ENCODE measurements at places on chromosomes 13 and 19.

GRCh38 chr19:56310462-56310861 is 4.2 kb downstream of the ZSCAN5A start:
- DNase-seq: no peak

DNA sequence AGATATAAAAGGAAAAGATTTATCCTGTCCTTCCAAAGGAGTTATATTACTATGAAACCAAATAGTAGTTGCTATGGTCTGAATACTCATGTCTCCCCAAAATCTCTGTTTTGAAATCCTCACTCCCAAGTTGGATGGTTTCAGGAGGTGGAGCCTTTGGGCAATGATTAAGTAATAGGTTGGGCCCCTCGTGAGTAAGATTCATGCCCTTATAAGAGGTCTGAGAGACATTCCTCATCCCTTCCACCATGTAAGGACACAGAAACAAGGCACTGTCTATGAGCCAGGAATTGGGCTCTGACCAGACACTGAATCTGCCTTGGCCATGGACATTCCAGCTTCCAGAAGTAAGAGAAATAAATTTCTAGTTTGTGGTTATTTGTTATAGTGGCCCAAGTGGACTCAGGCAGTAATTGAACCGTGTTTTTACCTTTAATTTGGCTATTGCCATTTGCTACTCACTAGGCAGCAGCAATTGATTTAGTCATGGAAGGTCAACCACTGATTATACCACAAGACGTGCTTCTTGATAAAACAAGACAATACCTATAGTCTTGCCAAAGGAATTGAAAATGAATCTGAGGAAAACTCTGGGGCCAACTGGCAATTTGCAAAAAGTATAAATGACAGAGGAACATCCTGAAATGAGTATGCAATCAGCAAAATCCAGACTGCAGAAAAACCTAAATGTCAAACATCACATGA is 717.4 kb upstream of the SPRY2 start:
- no peak for DNase-seq

DNA sequence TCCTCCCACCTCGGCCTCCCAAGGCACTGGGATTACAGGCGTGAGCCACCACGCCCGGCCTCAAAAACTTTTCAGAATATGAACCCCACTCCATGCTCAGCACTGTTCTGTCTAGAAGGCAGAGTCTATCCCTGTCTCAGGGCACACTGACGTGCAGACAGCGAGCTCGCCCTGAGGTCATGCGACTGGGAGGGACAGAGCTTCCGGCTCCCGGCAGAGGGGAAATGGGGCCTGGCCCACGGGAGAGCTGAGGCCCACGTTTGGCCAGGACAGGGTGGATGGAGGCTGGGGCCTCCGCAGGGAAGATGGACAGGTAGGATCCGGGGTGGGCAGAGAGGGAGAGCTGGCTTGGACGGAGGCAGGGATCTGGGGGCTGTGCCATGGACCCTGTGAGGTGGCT is 2.8 kb upstream of the AZU1 start:
- no peak for DNase-seq

DNA sequence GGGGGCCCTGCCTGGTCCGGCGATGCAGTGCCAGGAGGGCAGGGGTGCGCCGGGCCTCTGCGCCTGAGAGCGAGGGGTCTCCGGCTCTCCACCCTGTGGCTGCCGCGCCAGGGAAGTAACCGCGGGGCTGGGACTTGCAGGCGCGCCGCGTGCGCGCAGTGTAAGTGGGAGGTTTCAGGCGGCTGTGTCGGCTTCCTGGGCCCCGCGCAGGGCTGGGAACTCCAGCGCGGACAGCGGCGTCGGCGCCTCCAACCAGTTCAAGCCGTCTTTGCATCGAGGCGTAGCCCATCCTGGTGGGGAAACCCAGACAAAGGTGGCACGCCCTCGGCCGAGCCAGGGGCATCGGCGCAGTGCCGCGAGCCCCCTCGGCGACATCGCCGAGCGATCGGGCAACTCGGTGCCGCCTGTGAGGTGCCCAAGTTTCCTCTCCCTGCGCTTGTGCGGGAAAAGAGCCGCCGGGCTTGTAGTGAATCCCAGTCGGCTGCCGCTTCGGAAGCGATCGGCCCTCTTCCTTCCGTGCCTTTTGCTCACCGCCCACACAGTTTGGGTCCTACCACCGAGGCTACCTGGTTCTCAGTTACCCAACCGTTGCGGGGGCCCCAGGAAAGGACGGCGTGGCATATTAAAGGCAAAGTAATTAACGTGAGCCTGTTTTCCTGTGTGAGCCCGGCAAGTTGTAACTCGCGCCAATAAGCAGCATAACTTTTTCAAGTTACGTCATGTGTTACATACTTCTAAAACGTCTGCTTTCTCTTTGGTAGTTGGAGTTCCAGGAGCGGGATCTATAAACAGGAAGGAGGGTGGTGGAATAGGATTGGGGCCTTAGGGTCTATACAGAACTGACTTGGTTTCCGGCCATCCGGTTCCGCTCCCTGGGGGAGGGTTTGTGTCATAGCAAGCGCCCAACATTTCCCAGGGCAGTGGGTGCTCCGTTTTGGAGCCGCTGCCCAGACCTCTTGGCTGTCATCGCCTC is 1.2 kb downstream of the LRCH1 start:
- peak; percentile 94 for DNase-seq

- DNase-seq: no peak
These were observed 68.4 kb upstream of the SLC15A1 start for GRCh38 chr13:98820744-98821371.

DNA sequence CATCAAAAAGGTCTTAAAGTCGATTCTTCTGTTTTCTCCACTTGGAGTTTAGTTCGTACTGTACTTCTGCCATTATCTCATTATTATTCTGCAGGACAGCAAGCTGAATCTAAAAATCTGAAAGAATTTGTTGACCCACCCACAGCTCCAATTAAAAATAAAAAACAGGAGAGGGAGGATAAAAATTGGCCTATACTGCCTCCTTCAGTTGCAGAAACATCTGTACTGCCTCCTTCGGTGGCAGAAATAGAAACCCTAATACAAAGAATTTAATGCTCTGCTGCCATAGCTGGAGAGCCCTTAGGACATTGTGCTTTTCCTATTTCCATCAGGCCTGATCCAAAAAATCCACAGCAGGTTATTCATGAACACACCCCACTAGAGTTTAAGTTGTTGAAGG is 9.8 kb downstream of the ZNF350 start:
- DNase-seq: no peak

DNA sequence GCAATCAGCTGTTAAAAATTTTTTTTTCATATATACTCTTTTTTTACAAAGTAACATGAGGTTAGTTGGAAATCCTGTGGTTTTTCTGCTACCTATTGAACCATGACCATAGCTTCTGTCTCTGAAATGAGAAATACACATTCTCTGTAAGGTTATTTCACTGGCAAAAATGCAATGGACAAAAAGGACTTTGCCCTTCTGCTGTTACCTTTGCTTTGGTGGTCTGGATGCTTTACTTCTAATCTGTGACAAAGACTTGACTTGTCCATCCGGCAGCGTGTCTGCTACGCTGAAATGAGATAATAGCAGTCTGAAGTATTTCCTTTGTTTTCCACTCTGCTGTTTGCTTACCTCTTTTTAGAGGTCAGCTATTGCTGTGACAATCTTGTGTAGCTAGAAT is 412.8 kb downstream of the SLITRK6 start:
- DNase-seq: peak; percentile 1

DNA sequence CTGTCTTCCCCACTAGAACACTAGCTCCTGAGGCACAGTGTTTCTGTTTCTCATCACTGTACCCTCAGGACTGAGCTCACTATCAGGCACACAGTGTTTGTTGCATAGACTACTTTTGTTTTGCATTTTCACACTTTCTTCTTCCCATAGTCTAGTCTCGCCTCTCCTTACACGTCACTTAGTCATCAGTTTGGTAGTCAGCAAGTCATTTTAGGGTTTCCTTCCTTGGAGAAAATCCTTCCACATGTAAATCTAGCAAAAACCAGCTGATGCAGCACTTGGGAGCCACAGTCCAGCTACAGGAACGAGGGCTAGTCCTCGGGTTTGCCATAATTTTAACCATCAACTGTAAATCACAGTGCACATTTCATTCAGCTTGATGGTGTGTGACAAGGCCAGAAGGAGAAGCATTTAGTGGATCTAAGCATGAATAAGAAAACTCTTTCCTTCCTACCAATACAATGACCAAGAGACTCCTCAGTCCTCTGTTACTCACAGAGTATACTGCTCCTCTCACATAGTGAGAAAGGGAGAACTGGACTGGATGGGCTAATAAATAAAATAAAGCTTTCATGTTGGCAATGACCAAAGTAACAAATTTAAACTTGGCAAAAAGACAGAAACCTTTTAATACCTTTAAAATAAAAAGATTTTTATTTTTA is 221.0 kb downstream of the KLF12 start:
- peak; percentile 38 for DNase-seq

Data from kidney capillary endothelial cell (primary cell).